ENCODE measurements at places on chromosomes 11 and 22.
A peak's percentile ranks its signal among the peaks of the same experiment; 100 is the strongest.

GRCh38 chr11:2259466-2259830 lies 10.9 kb downstream of the ASCL2 start:
- DNase-seq, result no peak

- no peak for DNase-seq
Observed at GRCh38 chr11:96144553-96144952, 198.4 kb downstream of the MAML2 start.

- DNase-seq, result no peak
Observed at GRCh38 chr11:86278226-86278625, 23.8 kb upstream of the HIKESHI start.

GRCh38 chr22:27310966-27311697 lies 490.4 kb downstream of the MN1 start:
- no peak for DNase-seq

GRCh38 chr11:73048446-73048845 lies 93.7 kb downstream of the FCHSD2 start:
- DNase-seq, result no peak

GRCh38 chr11:43950311-43950855 lies 7.9 kb downstream of the C11orf96 start:
- no peak for DNase-seq

DNA sequence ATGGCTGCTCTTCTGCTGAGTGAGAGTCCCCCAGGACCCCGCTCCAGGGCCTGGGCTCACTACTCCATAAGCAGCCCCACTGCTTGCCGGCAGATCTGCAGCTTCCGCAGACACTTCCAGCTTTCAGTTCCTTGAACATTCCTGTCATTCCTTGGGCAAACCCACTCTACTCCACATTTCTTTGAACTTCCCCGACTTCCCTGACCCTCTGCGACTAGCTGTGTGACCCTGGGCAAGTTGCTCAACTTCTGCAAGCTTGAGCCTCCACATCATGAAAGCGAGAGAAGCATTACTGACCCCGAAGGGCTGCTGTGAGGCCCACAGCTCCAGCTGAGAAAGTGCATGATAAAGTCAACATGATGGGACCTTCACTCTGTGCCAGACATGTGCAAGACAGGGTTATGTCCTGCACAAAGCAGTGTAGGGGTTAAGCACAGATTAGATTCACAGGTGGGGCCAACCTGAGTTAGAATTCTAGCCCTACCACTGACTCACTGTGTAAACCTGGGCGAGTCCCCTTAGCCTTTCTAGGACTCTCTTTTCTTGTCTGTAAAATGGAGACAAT lies 51.8 kb downstream of the THAP12 start:
- DNase-seq, result no peak

DNA sequence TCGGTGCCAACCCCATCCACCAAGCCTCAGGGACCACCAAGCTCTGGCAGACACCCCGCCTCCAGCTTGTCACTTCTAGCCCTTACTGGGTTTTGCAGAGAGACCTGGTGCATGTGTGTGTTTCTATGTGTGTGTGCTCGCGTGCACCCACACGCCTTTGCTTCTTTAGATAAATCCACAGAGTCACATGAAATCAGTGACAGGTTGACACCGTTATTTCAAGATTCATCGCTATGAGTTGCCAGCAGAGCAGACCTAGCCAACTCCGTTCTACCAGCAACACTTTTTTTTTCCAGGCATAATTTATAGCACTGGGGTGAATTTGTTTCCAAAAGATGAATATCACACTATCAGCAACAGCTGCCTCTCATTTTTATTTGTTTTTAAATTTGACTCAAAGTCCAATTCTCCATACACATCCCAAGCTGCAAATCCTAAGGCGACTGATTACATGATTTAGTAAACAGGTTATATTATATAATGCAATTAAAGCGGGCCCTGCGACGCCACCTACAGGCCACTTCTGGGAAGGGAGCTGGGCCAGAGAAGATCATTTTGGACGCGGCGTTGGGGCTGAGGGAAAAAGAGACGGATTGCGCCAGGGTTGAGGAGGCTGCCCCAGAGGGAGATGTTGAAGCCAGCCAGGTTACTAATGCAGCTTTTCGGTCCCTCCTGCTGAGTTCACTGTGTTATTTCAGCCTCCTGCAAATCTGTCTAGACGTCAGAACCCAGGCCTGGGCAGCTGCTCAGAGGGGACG lies 150.5 kb downstream of the FEZ1 start:
- DNase-seq, result peak; percentile 39

- no peak for DNase-seq
Observed at GRCh38 chr11:813456-814096, 3.8 kb downstream of the RPLP2 start.

- DNase-seq, result no peak
Observed at GRCh38 chr11:66371627-66372415, at the start of gene SLC29A2. Gene SLC29A2, minus strand, starts transcription at chr11:66371760. Its CDS starts 169 bp downstream, at chr11:66371591.

GRCh38 chr11:122523846-122524805 lies 131.4 kb upstream of the UBASH3B start:
- no peak for DNase-seq

DNA sequence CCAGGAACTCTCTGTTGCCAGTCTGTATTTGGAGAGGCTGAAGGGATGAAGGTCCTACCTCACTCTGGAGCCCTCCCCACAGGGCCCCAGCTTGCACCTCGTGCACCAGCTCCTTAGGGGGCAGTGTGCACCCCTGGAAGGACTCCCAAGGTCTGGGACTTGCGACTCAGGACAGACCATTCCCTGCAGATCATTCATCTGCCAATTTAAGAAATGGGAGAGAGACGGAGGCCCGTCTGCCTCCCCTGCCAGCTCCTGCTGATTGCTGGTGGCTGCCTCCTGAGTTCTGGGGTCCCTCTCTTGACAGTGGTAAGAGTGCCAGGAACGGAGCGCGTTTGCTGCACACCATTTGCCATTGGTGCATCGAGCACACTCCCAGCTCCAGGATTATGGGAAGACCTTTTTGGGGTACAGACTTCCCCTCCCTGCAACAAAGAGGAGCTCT lies 27.4 kb upstream of the MALAT1 start:
- peak; percentile 82 for DNase-seq

GRCh38 chr11:109371444-109372176 lies 50.4 kb upstream of the C11orf87 start:
- DNase-seq, result peak; percentile 13

DNA sequence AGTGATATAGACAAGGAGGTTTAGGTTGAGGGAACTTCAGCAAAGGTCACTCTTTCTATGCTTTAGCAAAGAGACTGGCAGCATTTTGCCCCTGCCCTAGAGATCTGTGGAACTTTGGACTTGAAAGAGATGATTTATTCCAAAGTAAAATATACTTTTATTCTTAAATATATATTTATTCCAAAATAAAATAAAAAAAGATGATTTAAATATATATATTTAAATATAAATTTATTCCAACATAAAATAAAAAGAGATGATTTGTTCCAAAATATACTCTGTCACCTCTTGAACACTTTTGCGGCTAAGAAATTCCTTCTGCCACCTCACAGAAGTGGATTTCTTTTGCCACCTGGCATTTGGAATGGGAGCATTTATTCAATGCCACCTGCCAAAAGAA lies 521.3 kb upstream of the CHORDC1 start:
- no peak for DNase-seq

- DNase-seq, result no peak
Observed at GRCh38 chr11:123209591-123209990, 14.5 kb upstream of the CLMP start.

GRCh38 chr22:20819471-20819870 lies 39.1 kb downstream of the PI4KA start:
- no peak for DNase-seq

- DNase-seq, result no peak
Observed at GRCh38 chr11:74265256-74265655, 46.2 kb downstream of the P4HA3 start.

GRCh38 chr11:28347371-28347770 lies 239.2 kb downstream of the METTL15 start:
- DNase-seq, result no peak

GRCh38 chr11:73257342-73258103 lies 14.6 kb upstream of the P2RY6 start:
- peak; percentile 93 for DNase-seq

- DNase-seq, result no peak
Observed at GRCh38 chr11:44257338-44258189, 52.4 kb downstream of the ALX4 start.

DNA sequence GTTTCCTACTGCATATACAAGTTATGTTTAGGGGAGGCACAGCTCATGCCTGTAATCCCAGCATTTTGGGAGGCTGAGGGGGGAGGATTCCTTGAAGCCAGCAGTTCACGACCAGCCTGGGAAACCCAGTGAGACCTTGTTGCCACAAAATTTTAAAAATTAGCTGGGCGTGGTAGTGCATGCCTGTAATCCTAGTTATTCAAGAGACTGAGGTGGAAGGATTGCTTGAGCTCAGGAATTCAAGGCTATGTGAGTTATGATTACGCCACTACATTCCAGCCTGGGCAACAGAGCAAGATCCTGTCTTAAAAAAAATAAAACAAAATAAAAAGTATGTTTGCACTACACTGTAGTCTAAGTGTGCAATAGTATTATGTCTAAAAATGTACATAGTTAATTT lies 108.8 kb upstream of the TEAD1 start:
- DNase-seq, result no peak

GRCh38 chr11:113952588-113952987 lies 22.3 kb upstream of the HTR3A start:
- no peak for DNase-seq

DNA sequence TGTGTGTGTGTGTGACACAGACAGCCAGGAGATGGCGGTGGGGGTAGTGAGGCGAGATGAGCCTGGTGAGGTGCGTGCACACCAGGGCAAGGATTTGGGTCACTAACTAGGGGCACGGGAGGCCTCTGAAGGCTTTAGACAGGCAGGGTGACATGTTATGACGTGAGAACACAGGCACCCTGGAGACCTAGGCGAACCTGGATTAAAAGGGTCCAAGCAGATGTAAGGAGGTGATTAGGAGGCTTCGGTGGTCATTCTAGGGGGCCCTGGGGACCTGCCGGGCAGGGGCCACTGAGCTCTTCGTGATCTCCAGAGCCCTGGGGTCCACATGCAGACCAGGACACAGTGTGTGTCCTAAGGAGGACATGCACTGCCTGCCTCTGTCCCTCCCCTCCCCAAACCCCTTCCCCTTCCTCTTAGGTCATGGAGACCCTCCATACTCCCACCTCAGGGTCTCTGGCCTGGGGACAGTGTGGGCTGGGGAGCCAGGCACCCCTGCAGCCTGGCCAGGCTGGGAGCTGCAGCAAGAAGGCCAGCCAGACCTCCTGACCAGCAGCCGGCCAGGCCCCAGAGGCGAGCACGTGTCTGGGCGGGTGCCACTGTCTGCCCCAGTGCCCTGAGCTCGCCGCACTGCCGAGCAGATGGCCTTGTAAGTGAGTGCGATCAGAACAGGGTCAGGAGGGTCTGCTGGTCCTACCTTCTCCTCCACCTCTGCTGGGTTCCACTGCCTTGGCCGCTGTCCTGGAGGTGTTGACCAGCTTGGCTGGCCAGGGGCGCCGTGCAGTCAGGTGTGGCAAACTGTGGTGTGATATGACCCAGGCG lies 32.1 kb downstream of the IFT27 start:
- no peak for DNase-seq

GRCh38 chr11:75652936-75653335 lies 15.9 kb downstream of the MAP6 start:
- DNase-seq, result no peak

- DNase-seq, result no peak
Observed at GRCh38 chr11:93034031-93034722, 64.7 kb downstream of the MTNR1B start.

DNA sequence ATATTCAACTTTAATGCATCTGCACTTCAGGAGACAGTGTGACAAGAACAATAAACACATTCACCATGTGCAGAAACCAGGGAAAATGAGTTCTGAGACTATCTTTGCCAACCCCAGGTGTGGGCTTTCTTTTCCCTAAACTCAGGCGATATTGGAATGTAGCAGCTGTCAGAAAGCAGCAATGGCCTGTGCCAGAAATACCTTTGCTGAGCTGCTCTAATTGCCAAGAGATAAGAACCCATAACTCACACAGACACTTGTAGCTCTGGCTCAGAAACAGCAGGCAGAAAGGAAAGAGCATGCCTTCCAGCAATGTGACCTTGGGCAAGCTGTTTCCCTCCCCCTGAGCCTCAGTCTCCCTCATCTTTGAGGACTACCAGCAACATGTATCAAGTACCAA lies 77.6 kb downstream of the PLEKHA7 start:
- DNase-seq, result no peak

- no peak for DNase-seq
Observed at GRCh38 chr11:128291835-128292234, 295.5 kb downstream of the ETS1 start.

DNA sequence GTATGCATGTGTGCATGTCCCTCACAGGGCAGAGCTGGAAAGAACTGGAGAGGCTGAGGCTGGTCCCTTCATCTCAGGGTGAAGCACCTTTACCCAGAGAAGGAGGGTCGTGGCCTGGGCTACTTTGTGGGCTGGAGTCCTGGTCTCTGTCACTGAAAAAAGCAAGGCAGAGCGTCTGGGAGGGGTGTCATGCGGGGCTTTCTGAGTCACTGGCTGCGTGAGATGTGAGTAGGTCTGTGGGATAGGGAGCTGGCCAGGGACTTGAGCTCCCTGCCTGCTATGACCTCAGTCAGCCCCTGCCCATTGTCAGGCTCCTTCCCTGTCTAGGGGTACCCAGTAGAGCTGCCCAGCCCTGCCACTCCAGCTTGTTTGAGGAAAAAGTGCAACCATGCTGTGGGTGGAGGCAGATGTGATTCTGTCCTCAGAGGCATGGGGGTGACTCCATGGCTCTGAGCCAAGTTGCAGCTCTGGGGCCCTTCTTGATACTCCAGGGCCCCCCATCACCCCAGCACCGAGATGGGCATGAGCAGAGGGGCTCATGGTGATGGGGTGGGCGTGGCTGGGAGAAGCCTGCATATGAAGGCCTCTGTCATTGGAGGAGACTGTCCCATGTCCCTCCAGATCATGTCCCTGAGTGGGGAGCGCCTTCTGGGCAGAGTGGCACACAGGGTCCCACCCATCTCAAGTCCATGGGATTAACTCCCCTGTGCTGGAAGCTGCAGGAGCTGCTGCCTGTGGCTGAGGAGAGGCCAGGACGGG lies 27.8 kb downstream of the KCNQ1 start:
- DNase-seq, result no peak
